ENCODE measurements at places on chromosomes 2 and 18.

GRCh38 chr18:26458526-26459232 is 89.7 kb downstream of the KCTD1 start:
- no peak for DNase-seq

DNA sequence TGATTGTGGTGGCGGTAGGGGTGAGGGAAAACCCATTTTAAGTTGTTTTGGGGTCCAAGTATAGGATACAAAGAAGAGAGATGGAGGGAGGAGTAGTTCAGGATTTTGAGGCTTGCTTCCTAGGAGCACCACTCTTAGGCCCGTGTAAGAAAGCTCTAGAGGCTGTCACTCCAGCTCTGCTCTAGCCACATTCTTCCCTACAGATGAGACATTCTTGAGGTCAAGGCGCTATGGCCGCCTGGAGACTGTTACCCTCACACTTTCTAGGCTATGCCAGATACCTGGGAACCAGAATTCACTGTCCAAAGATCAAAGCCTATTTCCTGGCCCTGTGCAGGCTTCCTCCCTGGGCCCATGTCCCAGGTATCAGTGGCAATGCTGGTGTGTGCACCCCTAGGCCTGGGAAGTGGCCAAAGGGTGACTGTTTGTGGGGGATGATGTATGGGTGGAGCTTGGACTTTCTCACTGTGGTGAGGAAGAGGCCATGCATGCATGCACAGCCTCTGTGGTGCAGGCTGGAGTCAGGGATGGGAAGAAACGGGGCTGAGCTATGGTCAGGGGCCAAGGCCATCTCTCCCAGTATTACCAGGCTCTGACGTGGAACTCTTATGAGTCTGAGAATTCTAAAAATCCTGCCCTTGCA is 7.0 kb upstream of the TTL start:
- DNase-seq: no peak

DNA sequence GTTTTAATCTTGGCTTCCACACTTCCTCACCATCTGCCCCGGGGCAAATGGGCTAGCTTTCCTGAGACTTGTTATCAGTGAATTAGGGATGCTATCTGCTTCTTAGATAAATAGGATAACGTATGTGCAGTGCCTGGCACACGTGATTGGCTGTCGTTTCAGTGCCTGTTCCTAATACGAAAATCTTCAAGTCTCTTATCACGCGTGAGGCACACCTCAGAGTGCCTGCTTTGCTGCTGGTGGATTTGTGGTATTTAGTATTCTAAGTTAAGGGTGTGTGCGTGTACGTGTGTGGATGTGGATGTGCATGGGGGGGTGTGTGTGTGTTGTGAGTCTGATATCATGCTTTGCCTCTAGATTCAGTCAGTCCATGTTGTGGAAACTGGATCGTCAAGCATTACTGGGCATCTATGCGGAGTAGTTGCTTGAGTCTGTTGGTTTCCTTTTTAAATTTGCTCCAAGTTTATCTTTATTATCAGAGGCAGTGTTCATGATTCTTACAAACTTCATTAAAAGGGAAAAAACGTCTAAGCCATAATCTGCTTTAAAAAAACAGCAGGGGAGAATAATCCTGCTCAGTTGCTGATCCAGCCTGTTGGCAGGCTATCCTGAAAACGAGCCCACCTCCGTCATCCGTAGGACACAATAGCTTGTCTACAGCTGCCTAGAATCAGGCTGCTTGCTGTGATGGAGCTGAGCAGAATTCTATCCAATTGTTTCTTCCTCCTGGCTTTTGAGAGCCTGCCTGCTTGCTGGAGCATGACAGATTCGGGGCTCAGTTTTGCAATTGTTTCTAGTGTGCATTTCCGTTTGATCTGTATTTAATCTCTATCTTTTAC is 6.6 kb downstream of the SH3RF3 start:
- no peak for DNase-seq

GRCh38 chr18:44844486-44844885 is 163.8 kb downstream of the SETBP1 start:
- DNase-seq: no peak

DNA sequence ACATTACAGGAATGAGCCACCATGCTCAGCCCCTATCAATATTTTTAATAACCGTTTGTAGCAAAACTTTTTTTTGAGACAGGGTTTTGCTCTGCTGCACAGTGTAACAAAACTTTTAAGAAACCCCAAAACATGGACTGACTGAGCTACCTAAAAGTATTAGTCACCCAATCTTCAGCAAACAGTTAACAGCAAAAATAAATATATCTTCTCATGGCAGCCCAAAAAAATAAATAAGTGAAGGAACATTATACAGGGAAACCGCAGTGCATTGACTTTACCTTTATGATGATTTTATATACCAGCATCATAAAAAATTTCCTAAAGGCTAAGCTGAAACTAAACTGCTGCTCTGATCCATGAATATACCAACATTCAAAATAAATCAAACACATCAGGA is 424.6 kb downstream of the METTL4 start:
- DNase-seq: no peak
